ENCODE measurements at places on chromosomes 13 and 19.

DNA sequence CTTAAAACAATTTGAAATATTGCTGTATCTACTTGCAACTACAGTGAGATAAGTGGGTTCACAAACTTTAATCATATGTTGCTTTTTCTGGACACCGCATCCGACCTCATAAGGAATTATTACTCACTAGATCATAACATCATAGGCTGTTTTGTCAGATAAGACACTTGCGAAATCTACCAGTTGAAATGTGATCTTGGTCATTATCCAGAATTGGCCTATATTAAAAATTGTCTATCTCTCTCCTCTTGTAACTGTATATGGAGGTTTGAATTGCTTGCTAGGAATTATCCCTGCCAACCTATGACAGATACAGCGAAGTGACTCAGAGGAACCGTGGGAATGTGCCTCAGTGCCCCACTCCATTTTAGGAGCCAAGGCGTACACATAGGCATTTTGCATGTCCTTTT is 117.0 kb upstream of the POSTN start:
- DNase-seq = no peak

- peak; percentile 35 for DNase-seq
Observed at GRCh38 chr19:10503002-10503789, at the start of gene KEAP1. KEAP1 (minus strand) TSS chr19:10503356; CDS start chr19:10500033, 3,323 bp downstream.

DNA sequence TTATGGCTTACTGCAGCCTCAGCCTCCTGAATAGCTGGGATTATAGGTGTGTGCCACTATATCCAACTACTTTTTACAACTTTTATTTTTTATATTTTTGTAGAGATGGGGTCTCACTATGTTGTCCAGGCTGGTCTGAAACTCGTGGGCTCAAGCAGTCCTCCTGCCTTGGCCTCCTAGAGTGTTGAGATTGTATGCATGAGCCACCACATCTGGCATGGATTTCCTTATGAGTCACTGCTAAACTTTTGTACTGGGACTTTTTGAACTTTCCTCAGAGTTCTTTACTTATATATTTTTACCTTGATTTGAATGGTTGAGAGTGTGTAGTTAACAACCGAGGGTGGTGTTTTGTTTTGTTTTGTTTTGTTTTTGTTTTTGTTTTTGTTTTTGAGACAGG is 33.4 kb downstream of the DNAJC3 start:
- DNase-seq = no peak

DNA sequence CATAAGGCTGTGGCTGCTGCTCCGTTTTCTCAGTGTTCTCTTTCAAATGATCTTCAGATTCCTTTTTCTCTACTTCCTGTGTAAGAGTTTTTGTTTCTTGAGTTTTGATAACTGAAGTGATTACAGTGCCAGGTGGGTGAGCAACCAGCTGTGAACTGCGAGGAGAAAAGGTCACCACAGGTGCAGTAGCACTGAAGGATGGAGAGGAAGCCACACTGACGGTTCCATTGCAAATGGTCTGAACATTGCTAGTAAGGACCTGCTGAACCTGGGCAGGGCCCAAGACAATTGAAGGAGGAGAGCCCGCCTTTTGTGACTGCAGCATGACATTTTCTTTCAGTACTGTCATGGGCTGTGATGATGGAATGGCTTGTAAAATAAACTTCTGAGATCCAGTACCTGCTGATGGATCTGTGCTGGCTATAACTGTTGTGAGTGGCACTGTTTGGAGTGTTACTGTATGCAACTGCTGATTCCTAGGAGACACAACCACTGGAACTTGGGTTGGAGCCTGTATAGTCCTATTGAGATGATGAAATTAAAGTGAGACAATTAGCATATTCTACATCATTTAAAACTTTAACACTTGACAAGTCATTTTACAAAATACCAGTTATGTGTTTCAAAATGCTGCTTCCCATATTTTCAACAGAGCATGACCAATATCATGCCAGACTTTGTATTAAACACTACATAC is 85.5 kb downstream of the ELF1 start:
- no peak for DNase-seq

- DNase-seq = no peak
Observed at GRCh38 chr19:3636962-3637361, 10.4 kb upstream of the CACTIN start.
